ENCODE measurements at places on chromosomes 1 and 21.
A peak's percentile ranks its signal among the peaks of the same experiment; 100 is the strongest.

DNA sequence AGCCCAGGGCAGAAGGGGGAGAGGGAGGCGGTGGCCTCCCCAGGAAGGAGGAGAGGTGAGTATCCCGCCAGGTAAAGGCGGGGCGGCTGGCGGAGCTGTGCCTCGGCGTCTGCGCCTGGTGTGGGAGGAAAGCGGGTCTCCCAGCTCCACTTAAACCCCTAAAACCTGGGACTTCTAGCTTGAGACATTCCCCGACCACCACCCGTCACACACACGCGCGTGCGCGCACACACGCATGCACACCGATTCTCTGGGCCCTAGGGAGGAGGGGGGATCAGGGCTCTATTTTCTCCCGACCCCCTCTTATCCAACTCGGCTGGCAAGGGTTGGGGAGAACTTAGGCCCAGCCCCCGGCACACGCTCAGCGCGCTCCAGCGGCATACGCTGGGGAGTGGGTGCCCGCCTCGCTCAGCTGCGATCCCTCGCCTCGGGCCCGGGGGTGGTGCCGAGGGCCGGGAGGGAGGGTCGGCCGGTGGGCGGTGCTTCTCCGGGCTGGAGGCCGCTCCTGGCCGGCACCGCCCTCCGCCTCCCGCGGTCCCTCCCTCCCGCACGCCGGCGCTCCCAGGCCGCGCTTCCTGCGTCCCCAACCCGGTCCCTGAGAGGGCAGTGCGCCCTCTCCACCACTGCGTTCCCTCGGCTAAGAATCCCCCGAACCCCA lies at the start of gene TMEM51:
Gene TMEM51, plus strand, starts transcription at position 564 of the 658 bp plus-strand sequence. CDS start 61,341 bp downstream, outside the sequence.
- peak; percentile 68 for DNase-seq

DNA sequence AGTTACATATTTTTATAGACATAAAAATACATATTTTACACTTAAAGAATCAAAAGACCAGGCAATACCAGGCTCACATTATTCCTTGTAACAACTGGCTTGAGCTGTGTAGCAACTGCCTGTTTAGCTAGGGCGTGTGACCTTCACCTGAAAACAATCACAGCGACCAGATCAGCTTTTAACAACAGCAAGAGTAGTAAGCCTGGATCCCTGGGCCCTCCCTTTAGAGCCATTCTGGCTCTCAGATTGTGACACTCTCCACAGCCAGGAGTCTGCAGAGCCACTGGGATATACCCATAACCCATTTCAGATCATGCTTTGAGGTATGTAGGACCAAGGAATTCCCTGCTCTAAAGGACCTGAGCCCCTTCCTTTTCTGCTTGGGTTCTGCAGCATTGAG lies 29.4 kb upstream of the GNG4 start:
- DNase-seq: no peak

DNA sequence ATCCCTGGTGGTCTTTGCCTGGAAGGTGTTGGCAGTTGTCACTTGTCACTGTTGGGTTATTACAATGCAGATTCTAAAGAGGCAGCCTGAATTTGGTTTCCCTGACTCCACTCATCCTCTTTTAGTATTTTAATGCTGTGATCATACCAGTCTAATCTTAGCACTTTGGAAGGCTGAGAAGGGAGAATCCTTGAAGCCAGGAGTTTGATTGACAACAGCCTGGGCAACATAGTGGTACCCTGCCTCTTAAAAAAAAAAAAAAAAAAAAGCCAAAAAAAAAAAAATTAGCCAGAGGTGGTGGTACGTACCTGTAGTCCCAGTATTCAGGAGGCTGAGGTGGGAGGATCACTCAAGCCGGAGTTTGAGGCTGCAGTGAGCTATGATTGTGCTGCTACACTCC lies 7.7 kb downstream of the GIPC2 start:
- DNase-seq: no peak

DNA sequence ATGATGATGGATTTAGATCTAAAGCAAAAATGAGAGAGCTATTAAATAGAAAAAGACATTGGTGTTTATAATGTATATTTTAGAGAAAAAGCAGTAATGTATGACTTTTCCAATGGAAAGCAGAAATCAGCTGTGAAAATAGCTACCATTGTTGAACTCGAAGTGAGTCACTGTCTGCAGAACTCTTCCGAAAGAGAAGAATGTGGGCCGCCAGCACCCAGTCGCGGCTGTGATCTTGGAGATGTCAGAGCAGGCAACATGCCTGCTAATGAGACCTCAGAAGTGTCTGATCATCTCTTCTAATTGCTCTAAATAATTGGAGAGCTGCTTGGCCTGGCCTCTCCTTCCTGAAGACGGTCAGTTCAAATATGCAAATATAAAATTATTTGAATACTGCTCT lies 333.6 kb upstream of the RUNX1 start:
- no peak for DNase-seq

DNA sequence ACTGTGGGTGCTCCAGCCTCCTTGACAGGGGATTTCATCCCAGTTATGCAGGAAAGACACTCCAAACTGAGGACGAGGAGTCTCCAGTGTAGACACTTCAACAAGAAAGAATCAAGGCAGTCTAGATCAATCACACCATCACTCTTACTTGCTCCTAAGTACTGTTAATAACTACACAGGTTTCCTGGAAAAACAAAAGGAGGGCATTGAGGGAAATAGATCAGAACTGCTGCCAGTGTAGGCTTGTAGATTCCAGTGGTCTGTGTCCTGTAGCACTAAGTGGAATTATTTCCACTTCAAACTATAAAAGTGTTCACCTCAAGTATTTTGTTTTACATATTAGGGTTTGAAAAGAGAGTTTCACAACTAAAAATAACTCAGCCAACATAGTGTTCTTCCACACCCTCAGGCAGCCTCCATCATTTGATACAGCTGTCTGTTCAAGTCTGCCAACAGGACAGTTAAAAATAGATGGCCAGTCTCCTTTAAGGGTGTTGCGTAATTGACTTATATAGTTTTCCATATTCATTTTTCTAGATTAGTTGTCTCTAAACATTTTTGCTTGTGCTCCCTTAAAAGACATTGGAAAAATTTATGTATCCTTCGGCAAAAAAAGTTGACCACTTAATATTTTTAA lies 32.0 kb upstream of the AGL start:
- DNase-seq: no peak

DNA sequence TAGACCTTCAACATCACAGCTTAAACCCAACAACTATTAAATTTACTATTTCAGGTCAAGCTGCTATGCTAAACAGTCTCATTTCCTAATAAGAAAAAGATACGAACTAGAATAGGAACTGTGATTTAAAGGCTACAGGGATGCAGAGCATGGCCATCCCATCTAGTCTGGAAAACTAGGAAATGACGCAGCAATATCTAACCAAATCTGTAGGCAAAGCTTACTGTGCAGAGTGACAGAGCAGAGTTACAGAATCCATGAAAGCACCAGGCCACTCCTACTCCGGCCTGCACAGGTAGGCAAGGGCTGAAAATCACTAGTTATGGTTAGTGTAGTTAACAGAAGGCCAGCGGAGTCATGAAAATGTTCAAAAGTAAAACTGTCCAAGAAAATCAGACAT lies 2.1 kb downstream of the HLCS start:
- no peak for DNase-seq

- no peak for DNase-seq
Observed at GRCh38 chr1:38744452-38745350, 114.9 kb downstream of the RRAGC start.

DNA sequence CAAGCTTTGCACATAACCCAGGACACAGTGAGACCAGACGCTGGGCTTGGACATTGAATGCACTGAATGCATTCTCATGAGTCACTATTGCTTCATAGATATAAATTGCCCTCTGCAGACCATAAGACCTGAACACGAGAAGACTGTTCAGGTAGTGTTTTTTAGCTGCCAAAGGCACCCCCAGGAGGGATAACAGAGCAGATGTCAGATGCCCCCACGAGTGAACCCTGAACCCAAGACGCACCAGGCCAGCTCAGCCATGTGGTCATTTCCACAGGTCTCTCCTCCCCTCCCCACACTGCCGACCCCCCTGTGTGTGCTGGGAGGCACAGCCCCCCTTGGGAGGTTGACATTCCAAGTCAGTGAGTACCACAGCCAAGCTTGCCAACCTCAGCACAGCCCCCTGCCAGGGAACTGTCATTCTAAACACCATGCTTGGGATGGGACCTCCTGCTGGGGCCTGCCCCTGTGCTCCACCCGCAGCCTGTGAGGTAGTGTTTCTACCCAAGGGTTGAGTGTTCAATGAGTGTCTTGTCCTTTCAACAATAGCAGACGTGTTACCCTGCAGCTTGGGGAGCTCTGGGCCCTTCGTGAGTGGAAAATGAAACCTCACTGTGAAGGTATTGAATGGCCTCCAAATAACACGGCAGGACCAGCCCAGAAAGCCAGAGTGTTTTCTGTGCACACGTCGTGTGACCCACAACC lies 68.2 kb downstream of the PSMG1 start:
- no peak for DNase-seq

DNA sequence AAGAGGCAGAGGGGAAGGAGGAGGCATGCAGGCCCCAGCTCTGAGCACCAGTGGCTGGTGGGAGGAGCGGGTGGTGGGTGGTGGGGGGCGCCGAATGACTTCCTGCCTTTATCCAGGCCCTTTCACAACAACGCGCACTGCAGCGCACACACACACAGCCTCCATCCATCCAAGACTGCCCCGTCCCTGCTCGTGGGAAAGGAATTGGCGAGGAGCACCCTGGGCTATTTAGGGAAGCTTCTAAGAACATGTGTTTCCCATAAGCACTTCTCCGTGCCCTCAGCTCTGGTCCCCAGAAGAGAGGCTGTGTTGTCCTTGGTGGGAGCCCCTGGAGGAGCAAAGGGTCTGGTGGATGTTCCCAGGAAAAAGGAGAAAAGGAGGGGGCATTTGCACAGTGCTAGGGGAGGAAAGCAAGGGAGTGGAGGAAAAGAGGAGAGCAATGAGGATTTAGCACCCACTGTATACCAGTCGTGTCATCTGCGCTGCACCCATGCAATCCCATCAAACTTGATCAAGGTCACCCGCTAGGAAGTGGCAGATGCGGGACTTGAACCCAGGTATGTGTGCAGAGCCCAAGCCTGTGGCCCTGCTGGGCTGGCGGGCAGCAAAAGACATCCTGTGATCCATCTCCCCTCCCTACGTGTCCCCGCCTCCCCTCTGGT lies 28.1 kb downstream of the EPHA2 start:
- DNase-seq: no peak

GRCh38 chr1:155175927-155176371 lies 2.3 kb downstream of the TRIM46 start:
- peak; percentile 39 for DNase-seq

DNA sequence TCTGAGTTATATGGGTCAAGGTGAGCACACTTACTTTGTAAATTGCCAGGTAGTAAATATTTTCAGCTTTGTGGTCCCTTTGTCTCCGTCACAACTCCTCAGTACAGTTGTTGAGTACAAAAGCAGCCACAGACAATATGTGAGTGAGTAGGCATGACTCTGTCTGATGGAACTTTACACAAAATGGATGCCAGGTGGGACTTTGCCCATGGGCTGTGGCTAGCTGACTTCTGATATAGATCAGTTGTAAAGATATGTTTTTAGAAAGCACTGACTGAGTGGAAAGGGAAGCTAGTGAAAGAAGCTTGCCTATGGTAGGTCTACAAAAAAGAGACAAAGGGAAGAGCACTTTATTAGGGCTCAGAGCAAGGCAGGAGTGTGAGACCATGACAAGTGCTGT lies 23.1 kb upstream of the IGSF5 start:
- DNase-seq: no peak

GRCh38 chr1:100361511-100362089 lies 9.3 kb downstream of the CDC14A start:
- DNase-seq: no peak

DNA sequence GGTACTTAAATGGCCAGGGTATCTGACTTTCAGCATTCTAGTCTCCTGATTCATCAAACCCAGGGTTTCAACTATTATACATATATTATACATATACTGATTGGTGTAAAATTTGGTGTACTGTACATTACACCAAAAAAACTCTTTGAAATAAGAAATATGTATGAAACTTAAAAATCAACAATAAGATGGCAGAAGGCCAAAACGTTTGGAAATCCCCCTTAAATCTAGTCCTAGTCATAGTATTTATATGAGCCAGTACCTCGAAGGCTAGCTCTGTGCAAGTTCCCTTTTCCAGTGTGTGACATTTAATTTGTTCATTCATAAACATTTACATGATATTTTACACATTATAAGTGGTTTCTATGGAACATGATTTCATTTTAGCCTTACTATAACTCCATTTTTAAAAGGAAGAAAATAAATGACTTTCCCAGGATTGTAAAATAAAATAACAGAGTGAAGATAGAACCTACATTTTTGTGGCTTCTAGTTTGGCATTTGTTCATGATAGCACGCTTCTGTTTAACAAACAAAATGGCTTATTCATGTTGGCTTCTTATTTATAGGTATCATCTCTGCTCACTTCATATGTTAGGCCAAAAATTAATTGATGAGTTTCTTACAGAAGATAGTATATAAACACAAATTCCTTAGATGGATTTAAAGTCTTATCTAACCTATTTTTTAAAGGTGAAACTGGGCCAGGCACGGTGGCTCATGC lies 18.8 kb upstream of the ZNF281 start:
- no peak for DNase-seq

DNA sequence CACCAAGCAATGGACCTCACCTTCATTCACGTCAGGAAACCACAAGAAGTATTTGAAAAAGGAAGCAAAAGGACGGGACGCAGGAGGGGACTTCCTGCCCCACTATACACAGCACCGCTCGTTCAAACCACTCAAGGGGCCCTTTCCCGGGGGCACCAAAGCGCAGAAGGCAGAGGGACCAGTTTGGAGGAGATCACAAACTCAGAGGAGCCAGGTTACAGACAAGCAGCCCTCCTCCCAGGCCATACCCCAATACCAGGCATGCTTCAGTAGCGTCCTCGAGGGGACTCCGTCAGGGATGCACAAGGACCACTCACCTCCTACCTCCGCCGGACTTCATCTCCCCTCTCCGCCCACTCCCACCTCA lies 685 bp downstream of the CRTC2 start:
- no peak for DNase-seq

DNA sequence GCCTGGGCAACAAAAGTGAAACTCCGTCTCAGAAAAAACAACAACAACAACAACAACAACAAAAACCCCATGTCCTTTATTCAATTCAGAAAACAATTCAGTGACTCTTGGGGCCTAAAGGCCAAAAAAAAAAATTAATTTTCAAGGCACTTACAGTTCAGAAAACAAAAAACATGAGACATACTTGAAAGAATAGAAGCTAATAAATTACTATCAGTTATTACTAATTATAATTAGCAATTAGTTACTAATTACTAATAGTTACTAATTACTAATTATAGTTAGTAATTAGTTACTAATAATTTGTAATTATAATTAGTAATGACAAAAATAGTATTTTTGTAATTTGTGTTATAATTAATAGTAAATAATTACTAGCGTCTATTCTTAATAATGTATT lies 56.8 kb upstream of the MPC2 start:
- DNase-seq: no peak

- DNase-seq: no peak
Observed at GRCh38 chr1:52139817-52140540, 1.9 kb upstream of the ZFYVE9 start.

Measured in Ammon's horn (tissue), 1 donor.